OCI-M1 (cell line): ENCODE measurements at places on chromosomes 11 and 22.

DNA sequence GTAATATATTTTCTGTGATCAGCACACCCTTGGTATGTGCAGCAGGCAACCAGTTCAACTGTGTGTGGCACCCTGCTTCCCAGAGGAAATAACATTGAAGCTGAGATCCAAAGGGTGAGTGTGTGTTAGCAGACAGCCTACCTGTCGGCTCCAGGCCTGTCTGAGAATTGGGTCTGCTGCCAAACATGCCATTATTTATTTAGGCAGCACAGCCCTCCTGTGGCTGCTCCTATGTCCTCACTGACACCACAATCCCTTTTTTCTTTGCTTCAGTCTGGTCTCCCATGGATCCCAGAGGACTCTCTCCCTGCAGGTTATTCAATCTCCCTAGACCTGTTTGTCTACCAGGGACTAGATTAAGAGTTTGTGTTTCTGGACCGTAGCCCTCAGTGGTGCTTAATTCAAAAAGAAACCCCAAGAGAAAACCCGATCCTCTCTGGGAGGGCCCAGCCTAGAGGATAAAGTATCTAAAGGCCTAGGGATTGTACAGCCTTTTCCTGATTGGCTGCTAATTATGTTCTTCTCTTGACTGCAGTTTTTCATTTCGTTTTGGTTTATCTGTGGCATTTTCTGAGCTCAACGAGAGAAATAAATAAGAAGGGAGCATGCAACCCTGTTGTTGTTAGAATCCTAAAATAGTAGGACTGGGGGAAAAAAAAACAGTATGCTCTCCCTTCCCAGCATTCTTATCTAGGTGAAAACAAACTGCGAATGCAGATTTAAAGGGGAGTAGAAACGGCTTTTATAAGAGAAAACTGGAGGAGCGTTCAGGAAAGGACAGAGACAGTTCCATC, 24.1 kb downstream of the KCNE3 start:
- no peak for DNase-seq

DNA sequence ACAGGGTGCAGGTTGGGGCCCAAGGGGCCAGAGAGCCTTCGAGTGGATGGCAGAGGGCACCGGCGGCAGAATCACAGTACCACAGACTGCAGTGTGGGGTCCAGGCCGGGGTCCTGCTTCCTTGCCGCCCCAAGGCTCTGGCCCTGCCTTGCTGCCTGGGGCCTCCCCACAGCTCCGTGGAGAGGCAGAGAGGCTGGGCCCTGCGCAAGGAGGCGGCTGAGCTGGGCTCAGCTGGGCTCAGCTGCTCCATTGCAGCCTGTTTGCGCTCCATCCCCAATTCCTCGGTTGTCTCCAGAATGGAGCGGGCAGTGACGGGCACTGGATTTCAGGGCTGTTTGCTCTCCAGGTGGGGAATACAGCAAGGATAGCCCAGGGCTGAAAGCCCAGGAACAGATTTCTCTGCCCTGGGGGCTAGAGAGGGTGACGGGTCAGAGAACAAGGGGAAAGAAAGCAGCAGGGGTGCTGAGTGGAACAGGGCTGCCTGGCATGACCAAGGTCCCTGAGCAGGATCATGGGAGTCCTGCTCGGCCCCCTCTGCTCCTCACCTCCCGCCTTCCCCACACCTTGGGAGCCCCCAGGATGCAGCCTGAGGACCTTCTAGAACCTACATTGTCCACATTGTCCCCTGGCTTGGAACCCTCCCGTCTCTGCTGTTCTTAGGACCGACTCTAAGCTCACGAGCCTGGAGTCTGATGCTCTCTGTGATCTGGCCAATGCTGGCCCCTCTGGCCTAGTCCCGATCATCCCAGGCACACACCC, 18.9 kb downstream of the MRGPRG start:
- no peak for DNase-seq

GRCh38 chr11:17707830-17708229, 11.5 kb upstream of the MYOD1 start:
- DNase-seq = no peak

GRCh38 chr22:38735465-38736256, 20.1 kb downstream of the SUN2 start:
- DNase-seq = no peak

DNA sequence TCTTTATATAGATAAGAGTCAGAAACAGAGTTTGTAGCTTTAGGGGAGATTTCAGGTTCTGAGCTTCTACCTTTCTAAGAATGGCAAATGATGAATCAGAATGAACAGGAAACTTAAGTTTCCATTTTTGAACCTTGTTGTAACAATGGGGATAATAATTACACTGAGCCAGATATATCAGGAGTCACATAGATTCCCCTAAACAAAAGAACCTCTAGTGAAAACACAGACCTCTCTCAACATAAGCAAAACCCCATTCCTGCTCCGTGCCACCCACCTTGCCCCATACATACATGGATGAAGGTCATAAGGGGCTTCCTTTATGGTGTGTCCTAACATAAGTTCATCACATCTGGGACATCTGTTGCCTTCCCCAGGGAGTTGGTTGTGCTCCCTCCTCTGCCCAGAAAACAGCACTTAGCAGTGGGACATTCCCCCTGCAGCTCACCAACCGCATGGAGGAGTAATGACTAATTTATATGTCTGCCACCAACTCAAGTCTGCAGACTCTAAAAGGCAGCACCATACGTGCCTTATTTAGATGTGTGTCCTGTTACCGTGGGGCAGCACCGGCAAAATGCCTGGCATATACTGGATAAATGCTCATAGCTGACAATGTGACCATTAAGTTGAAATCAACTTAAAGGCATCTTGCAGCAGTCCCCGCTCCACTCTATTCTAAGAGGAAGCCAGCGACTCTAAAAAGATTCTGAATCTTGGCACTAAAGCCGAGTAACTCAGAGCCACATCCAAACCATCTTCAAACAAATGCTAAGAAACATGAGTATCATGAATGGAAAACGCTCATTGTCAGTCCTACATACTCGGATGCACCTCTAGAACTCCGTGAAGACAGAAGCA, 8.0 kb downstream of the JAML start:
- DNase-seq = no peak

GRCh38 chr11:128941110-128941509, 1.6 kb downstream of the TP53AIP1 start:
- no peak for DNase-seq
